SHP77 (cell line): ENCODE measurements at places on chromosomes 1 and 21.

- peak; percentile 28 for DNase-seq
Measured at GRCh38 chr1:100353071-100353801, 930 bp downstream of the CDC14A start.

- DNase-seq: no peak
Measured at GRCh38 chr1:65230731-65231481, 78.4 kb upstream of the DNAJC6 start.

DNA sequence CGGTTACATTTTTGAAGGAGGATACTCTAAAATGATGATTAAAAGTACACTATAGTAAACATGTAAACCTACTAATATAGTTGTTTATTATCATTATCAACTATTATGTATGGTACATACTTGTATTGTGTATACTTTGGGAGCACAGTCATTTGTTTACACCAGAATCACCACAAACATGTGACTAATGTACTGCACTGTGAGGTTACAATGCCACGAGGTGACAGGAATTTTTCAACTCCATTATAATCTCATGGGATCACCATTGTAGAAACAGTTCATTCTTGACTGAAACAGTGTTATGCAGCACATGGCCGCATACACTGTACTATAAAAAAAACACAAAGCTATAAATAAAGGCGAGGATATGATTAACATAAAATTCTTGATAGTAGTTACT is 44.3 kb downstream of the GPATCH2 start:
- no peak for DNase-seq

- no peak for DNase-seq
Measured at GRCh38 chr1:96820671-96821070, 99.1 kb downstream of the PTBP2 start.

DNA sequence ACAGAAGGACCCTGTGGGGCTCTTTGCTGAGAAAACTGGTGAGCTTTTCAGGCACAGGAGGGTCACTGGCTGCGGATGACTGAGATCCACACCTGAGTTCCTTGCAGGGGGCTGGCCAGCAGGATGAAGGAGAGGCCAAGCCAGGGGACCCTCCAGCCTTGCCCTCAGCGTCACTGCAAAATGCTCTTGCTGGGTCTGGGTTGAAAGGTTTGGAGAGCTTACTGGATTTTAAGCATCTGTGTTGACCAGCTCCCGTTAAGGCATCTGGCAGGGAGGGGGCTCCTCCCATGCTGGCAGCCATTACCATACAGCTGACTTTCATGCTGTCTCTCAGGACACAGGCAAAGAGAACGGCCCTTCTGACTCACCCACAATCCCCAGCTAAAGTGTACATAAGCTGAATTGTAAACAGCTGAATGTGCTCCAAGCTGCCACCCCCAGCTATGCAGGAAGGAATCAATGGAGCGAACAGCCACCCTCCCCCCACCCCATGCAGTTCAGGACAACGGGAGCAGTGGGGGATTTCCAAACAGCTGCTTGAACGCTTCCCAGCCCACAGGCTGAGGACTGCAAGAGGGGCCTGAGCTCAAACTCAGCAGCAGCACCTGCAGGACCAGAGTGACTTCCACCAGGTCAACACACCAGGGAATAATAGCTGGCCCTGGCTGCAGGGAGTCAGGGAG is 21.3 kb upstream of the A3GALT2 start:
- peak; percentile 98 for DNase-seq

- no peak for DNase-seq
Measured at GRCh38 chr1:150385537-150386445, 21.8 kb downstream of the RPRD2 start.

DNA sequence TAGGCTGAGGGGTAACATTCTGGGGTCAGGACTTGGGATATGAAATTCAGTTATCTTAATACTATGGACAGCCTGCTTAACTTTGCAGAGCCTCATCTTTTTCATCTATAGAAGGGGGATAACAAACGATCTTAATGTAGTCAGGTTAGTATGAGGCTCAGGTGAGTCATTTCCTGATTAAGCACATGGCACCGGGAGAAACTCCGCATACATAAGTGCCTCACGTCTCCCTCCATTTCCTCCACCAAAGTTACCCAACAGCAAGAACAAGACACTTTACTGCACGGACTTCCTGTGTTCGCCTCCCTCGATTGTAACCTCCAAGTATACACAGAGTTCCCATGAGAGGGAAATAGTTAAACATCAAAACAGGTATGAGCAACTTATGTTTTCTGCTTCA is 112.7 kb upstream of the COA6 start:
- no peak for DNase-seq

GRCh38 chr21:35925497-35925896 is 134.8 kb downstream of the SETD4 start:
- no peak for DNase-seq

GRCh38 chr1:84859866-84860265 is 33.1 kb downstream of the LPAR3 start:
- DNase-seq: no peak

GRCh38 chr1:185368913-185369491 is 52.0 kb upstream of the IVNS1ABP start:
- DNase-seq: no peak

DNA sequence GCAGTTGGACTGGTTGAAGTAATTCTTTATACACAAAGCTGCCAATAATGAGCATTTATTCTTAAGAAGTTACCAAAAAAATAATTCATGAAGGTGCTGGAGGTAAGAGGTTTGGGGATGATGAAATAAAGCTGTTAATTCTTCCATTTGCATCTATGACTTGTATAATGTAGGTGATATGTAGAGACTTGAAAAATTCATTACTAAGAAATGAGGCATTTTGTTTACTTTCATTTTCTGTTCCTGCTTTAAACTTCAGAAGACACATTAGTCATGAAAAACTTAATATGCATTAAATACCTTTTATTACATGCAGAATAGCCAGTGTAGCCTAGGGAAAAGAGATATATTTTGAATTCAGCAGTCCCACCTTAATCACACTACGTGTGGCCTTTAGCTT is 214.2 kb downstream of the SLC44A5 start:
- no peak for DNase-seq

DNA sequence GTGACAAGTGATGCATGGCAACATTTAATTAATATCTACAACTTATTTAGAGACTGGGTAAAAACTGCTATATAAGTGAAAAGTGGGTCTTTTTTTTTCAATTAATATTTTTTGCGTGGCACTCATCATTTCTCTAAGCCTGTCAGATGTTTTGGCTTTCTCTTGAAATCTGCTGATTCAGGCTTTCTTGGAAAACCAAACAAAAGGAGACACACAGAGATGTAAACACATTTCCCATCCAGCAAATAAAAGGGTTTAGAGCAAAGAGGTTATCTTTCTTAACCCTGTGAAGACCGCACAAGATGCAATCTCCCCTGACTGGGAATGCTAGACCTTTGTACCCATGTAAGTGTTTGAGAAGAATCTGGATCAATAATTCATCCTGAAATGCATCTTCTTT is 48.7 kb upstream of the PLXNA2 start:
- DNase-seq: no peak

GRCh38 chr1:224180783-224181452 is 2.1 kb upstream of the DEGS1 start:
- no peak for DNase-seq

GRCh38 chr21:44938772-44939531 is 877 bp upstream of the SLX9 start:
- no peak for DNase-seq

- DNase-seq: no peak
Measured at GRCh38 chr1:230415405-230416132, 10.6 kb downstream of the PGBD5 start.

DNA sequence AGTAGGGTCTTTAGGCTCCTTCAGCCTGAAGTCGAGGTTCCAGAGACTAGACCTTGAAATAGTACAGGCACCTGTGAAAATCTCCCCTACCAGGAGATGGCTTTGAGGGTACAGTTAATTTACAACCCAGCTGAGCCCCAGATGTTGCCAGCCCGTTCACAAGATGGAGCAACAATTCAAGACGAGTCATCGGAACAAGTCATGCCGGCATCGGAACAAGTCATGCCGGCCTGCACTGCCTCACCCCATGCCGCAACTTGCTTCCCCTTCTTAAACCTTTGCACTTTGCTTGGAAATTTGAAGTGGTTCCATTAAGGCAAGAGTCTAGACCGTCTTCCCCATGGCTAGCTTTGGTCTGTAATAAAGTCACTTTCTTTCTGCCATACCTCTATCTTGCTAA is 16.0 kb downstream of the HHAT start:
- DNase-seq: no peak

DNA sequence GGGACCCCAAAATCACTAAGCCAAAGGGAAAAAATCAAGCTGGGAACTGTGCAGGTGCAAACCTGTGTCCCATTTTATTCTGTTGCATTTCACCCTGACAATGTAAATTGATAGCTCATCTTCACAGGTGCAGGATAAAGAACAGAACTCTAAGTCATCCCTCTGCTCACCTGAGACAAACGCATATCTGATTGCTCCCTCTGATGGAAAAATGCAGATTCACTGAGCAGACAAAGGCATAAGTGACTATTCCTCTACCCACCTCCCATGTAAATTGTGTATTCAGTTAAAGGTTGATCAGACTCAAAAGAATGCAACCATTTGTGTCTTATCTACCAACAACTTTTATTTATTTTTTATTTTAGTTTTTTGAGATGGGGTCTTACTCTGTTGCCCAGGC is 644.2 kb downstream of the PTPRU start:
- no peak for DNase-seq

- DNase-seq: no peak
Measured at GRCh38 chr1:242736611-242737010, 212.1 kb upstream of the PLD5 start.

DNA sequence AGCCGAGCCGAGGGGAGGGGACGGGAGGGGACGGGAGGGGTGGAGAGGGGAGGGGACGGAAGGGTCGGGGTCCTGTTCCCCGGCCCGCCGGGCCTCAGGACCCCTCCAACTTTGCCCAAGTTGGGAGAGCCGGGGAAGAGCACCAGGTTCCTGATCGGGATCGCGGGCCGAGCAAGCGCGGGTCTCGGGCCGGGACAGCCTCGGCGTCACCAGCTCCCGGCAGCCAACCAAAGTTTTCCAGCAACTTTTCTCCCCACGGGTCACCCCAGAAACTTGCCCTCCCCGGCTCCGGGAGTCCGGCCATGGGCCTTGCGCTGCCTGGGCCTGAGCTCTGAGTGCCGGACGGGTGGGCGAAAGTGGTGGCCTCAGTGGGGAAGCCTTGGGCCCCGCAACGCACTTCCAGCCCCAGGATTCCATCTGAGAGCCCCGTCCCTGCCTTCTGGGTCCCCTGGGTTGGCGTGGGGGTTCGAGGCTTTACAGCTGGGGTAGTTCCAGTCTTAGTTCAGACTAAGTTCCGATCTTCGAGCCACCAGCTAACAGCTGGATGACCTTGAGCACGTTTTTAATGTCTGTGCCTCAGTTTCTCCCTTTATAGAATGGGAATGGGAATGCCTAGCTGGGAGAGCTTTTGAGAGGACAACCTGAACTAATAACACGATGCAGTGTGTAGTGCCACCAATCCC is 458 bp downstream of the ZC3H12A start:
- no peak for DNase-seq

DNA sequence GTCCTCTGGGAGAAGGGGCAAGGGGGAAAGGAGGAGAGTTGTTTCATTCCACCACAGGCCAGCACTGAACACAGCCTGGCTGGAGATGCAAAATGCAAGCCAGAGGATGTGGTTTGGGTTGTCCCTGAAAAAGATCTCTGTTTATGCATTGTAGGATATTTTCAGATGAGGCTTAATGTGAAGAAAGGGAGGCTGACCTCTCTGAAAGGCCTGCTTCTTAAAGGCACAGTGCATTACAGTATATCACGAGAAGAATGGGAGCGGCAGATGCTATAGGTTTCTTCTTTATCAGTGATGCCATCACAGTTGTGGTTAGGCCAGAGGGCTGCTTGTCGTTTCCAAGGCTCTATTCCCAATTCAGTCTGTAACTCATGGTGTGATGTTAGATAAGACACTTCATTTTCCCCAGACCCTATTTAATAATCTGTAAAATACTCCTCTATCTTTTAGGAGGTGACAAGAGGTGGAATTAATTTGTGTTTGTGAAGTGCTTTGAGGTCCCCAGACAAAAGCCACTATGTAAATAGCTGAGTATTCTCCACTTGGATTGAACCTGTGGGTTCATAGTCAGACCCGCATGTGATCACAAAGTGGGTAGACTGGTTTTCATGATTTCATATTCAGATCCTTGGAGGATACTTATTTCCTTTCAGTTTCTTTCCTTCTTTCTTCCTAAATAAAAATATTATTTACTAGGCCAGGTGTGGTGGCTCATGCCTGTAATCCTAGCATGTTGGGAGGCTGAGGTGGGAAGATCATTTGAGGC is 76.5 kb upstream of the WDR26 start:
- no peak for DNase-seq
